ENCODE measurements at places on chromosomes 1 and 21.

DNA sequence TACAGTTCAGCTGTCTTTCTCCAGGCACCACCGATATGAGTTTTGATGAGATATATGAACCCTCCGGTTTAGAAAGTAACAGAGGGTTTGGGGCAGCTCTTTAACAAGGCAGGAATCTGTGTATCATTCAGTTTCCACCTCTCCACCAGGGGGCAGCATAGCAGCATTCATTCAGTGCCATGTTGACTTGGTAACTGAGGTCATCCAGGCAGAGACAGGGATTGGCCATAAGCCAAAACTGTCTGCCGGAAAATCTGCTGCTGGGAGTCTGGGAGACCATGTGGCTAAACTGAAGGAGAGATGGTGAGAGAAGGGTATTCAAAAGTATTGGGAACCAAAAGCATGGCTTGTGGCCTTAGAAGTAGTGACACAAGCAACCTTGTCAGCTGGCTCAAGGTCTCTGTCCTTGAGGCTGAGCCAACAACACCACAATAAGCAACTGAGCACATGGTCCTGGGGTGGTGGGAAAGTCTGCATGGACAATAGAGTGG is 98.5 kb downstream of the LMX1A start:
- peak; percentile 71 for DNase-seq

DNA sequence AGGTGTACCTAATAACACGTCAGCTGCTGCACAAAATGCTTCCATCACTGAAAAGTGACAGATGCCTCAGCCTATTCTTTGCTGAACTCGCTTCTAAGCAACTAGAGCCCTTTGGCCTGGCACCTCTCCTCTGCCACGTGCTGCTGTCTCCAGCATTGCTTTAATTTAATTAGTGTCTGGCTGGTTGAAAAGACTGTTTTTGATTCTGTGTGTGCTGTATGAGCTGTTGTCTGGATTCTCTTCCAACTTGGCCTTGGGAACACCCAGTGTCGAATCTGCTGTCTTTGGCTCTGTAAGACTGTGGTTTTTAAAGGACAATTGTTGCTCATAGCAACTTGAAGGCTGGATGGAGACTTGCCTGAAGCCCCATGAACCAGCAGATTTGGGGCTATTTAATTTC is 109.5 kb downstream of the PSMG1 start:
- DNase-seq = no peak

GRCh38 chr1:99384021-99384420 is 119.7 kb downstream of the PLPPR4 start:
- DNase-seq = no peak

DNA sequence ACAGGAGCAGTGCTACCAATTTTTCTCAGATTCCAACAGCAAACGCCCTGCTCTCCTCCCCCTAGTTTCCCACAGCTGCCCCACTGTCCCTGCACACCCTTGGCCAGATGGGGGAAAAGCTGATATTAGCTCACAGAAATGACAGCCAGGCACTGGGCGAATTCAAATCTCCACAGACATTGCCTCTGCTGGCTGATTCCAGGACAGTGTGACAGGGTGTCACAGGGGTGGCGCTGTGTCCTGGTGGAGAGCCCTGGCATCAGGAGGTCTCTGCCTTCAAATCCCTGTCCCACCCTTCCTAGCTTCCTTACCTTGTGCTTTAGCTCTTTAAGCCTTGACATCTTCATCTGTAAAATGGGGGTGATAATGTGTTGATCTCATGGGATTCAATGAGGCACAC is 10.4 kb downstream of the OLIG1 start:
- no peak for DNase-seq

- peak; percentile 60 for DNase-seq
Measured at GRCh38 chr1:156813750-156814570, 2.7 kb downstream of the SH2D2A start.

GRCh38 chr1:63779338-63780211 is 5.8 kb downstream of the ROR1 start:
- no peak for DNase-seq

Data from kidney capillary endothelial cell (primary cell).